ENCODE measurements at places on chromosomes 3 and 15.
A peak's percentile ranks its signal among the peaks of the same experiment; 100 is the strongest.

DNA sequence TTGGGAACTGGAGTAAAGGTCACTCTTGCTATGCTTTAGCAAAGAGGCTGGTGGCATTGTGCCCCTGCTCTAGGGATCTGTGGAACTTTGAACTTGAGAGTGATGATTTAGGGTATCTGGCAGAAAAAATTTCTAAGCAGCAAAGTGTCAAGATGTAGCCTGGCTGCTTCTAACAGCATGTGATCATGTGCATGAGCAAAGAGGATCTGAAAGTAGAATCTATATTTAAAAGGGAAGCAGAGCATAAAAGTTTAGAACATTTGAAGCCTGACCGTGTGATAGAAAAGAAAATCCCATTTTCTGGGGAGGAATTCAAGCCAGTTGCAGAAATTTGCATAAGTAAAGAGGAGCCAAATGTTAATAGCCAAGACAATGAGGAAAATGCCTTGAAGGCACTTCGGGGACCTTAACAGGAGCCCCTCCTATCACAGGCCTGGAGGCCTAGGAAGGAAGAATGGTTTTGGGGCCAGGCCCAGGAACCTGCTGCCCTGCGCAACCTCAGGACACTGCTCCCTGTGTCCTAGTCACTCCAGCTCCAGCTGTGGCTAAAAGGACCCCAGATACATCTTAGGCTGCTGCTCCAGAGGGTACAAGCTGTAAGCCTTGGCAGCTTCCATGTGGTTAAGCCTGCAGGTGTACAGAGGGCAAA, 212.2 kb upstream of the LINGO1 start:
- DNase-seq, result no peak

DNA sequence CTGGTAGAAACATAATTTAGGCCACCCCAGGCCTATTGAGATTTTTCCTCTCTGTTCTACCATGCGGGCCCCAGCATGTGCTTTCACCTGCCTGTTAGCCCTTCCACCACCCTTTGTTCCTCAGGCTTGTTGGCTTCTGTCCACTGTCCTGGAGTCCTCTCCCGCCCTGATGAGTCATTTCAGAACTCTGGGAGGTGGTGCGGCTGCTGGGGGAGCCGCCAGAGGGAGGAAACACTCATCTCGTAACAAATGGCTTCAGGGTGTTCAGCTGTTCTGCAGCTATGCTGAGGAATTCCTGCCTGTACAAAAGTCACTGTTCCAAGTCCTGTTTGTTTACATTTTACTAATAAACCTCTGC, 36.3 kb downstream of the LRTM1 start:
- peak; percentile 98 for DNase-seq

GRCh38 chr15:82570721-82571508, 30.7 kb upstream of the RPS17 start:
- no peak for DNase-seq

GRCh38 chr15:42736178-42736792, 643 bp downstream of the CDAN1 start:
- no peak for DNase-seq

- DNase-seq, result no peak
Observed at GRCh38 chr3:63774781-63775180, 44.3 kb upstream of the C3orf49 start.

DNA sequence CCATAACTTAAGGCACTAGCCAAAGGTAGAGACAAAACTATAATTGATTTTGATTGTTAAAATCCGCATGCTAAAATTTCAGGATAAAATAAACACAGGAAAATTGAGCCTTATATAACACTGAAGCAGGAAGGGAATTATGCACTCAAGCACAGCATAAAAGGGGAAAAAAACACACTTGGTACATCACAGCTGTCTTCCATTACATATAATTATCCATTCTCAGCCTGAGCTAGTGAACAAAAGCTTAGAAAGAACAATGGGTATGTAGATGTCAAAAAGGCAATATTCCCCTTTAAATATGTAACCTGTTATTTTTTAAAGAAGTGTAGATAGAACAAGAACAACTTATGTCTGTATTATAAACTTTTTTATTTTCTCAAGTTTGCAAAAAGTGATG, 899.2 kb downstream of the ROBO1 start:
- DNase-seq, result no peak

DNA sequence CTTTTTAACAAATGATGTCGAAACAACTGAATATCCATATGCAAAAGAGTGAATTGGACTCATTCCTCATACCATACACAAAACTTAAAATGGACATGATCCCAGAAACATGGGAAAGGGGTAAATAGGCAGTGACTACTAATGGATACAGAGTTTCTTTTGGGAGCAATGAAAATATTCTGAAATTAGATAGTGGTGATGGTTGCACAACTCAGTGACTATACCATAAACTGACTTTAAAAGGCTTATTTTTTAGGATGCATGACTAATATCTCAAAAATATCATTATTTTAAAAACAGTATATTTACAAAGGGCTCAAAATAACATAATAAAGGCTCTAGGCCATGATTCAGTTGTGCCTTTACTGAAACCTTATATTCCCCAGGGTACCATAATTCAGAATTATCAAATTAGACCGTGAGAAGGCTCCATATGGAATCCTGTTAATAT, 16.3 kb upstream of the ATP13A3 start:
- DNase-seq, result no peak

GRCh38 chr3:138124706-138125355, 7.4 kb downstream of the A4GNT start:
- peak; percentile 12 for DNase-seq

GRCh38 chr3:105944276-105944675, 75.5 kb upstream of the CBLB start:
- DNase-seq, result no peak

- no peak for DNase-seq
Observed at GRCh38 chr3:42980909-42981308, 1.8 kb downstream of the GASK1A start.

DNA sequence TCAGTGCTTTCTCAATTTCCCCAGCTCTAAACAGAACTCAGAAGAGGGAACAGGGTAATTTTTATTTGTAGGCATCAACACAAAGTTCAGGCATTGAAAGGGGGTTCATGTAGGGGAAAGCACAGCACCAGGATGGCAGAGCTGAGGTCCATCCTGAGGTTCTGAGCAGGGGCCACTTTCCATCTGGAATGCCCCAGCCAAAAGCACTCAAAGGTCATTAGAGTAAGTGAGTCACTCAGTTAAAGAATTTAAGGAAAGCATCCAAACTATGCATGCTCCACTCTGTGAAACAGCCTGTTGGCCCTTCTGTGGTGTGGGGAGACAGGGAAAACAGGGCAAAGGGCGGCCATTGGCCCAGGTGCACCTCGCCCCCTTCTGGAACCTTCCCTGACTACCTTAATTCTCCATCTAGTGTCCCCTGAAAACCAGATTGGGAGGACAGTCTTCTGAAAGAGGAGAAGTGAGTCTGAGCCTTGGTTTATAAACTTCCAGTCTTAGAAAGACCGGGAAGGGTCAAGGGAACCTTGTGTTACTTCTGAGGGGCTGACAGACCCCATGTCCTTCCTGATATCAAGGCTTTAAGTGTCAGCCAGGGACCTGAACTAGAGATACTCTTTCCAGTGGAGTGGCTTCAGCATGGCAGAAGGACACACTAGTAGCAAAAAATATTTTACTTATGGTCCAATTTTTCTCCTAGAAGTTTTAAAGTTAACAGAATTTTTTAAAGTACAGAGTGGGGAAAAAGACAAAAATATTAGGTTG, 133.3 kb downstream of the MYLK start:
- DNase-seq, result peak; percentile 84

DNA sequence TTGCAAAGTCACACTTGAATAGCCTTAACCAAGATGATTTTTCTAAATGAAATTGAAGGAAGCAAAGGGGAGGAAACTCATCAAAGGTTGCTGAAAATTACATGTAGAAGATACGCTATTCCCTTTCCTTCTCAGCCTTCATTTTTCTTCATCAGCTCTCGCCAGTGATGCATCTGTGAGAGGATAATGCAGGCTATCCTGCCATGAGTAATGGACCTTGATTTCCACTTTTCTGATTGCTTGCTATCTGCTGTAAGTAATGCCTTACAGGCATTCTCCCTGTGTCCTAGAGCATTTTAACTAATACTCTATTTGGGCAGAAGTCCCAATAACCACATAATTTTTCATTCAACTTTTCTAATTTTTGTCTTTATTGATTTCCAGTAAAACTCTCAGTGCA, 162.6 kb downstream of the BBX start:
- DNase-seq, result no peak

- DNase-seq, result no peak
Observed at GRCh38 chr15:42152921-42153698, 3.3 kb downstream of the PLA2G4F start.

GRCh38 chr15:72037321-72037720, 80.6 kb downstream of the MYO9A start:
- DNase-seq, result peak; percentile 6

- DNase-seq, result no peak
Observed at GRCh38 chr15:29589416-29589815, 232.9 kb downstream of the TJP1 start.

- no peak for DNase-seq
Observed at GRCh38 chr15:51754267-51754666, 2.9 kb downstream of the TMOD2 start.

DNA sequence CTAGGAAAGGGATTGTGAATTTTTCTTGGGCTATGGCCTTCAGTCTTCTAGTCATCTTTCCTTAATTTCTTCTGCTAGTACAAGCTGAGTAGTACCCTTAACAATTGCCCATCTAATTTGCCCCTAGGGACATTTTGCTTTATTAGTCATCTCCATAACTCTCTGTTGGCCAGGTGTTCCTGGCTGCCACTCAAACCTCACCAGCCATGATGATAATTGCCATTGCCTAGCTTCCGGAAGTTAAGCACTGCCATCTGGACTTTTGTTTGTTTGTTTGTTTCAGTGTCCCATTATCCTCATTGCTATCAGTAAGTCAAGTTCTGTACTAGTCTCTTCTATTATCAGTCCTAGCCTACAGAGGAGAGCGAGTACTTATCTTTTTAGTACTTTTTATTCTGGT, 36.6 kb upstream of the UBL7 start:
- peak; percentile 27 for DNase-seq

- DNase-seq, result no peak
Observed at GRCh38 chr3:171552531-171552930, 92.3 kb upstream of the TNIK start.

- DNase-seq, result no peak
Observed at GRCh38 chr3:189982321-189982945, 138.3 kb downstream of the P3H2 start.

DNA sequence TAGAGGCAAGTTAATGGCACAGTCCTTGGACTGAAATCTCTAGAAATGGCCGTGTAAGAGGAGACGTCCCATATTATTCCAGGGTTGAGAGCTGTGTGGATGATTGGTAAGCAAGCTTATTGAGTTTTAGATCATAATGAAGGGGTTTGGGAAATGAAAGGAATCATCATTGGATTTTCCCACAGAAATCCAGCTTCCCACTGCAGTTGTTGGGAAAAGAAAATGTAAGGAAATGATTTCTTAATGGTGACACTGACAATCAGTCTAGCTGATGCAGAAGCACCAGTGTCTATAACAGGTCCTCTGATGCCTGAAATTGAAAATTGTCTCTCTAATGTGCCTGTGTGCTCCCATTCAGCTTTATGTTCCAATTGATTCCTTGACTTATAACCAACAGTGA, 728.6 kb downstream of the GRM7 start:
- no peak for DNase-seq

- peak; percentile 74 for DNase-seq
Observed at GRCh38 chr3:159852821-159853505, 135.7 kb upstream of the IL12A start.

DNA sequence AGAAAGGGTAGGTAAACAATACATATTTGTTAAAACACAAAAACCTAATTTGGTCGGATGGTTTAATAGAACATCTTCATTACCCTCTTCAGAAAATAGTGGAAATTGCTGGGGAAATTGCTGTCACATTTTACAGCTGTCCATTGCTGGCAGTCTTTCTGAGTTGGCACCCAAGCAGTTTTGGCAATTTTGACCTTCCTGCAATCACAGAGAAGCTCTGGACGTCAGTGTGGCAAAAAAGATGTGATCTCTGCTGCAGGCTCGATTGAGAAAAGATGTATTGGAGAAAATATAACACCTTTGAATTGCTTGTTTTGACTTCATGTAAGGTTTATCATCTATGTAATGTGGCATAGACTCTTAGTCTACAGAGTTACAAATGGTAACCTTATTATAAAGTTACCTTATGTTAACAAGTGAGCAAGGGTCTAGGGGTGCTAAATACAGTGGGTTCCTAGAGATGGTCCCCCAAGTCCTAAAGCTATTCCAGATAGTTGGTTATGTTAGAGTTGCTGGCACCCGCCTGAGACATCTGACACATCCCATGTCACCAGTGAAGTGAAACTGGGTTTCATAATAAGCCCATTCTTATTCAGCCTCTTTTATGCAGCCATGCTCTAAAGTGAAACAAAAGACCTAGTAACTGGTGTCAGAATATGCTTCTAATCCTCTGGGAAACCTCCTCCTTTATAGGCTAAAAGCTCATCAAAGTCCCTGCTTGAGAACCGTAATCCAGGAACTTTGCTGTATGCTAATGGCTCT, 14.0 kb downstream of the UBE2E1 start:
- no peak for DNase-seq

- no peak for DNase-seq
Observed at GRCh38 chr15:84817466-84818081, 418 bp downstream of the ALPK3 start.

DNA sequence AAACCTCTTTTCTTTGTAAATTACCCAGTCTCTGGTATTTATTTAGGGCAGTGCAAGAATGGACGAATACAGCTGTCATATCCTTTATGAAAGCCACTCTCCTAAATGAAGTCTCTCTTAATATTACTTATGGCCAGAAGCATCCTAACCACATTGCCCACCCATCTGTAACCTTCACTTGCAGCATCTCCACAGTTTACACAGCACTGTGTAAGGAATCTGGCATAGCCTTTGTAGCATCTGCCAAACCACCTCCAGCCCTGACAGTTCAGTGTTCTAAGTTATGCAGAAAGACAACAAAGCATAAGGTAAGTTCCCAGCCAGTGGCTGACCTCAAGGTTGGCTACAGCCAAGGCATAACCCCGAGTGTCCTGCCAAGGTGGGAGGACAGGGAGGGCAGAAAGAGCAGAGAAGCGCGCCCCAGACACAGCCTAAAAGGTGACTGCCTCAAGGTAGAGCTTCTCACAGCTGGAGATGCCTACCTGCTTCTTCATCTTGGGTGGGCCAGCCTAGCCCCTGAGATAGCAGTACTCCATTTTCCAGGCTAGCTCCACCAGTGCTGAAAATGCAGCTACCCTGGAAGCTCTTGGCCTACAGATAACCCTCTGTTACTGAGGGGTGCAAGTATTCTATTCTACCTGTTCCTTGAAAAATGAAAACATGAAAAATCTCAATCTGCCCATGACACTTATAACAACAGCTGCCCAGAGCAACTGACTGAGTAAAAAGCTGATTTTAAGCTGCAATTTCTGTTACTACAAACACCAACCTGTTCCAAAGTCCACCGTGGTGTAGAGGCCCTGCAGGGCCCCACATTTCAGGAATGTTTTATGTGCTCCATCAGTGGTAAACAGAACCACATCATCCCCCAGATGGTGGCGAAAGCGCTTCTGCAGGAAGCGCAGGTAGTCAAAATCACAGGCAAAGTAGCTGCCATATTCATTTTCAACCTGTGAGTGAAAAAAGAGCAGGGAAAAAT, 39.3 kb downstream of the GLB1 start:
- DNase-seq, result no peak

Data from NCI-H226 (cell line).